Liver (tissue), 10 donors: ENCODE measurements at places on chromosomes 5 and 9. TPM values are rescaled to one million over a fixed set of nuclear protein-coding genes. Genes with fewer than 3 reads are reported as not detected.

The CBY3 gene
- not detected for total RNA-seq

The IFNE gene
- total RNA-seq, result not detected

The FRMPD1 gene
- total RNA-seq, result 1.8 TPM

The ANKRD31 gene
- 0.05 TPM for total RNA-seq

The ROR2 gene
- 0.70 TPM for total RNA-seq

The MAP1B gene
- 0.93 TPM for total RNA-seq

The NTRK2 gene
- 1.4 TPM for total RNA-seq

The CARD6 gene
- total RNA-seq, result 3.2 TPM

The COL27A1 gene
- 20.4 TPM for total RNA-seq

The STOML2 gene
- 77.8 TPM for total RNA-seq

The IFNA2 gene
- not detected for total RNA-seq

The CSF1R gene
- 46.2 TPM for total RNA-seq

The AIF1L gene
- total RNA-seq, result 1.8 TPM

The CDX1 gene
- not detected for total RNA-seq

The SEMA6A gene
- 4.2 TPM for total RNA-seq

The TERT gene
- not detected for total RNA-seq

The PCDHA13 gene
- not detected for total RNA-seq

The LRRC70 gene
- 2.8 TPM for total RNA-seq

The FAM221B gene
- not detected for total RNA-seq
